ENCODE measurements at places on chromosomes 16 and 17.
A peak's percentile ranks its signal among the peaks of the same experiment; 100 is the strongest.

- DNase-seq, result peak; percentile 84
Measured at GRCh38 chr16:72937916-72938794, 109.8 kb downstream of the ZFHX3 start.

GRCh38 chr17:29597361-29598172 lies 4.6 kb downstream of the ANKRD13B start:
- peak; percentile 94 for DNase-seq

GRCh38 chr16:89691986-89692569 lies 5.6 kb downstream of the CDK10 start:
- no peak for DNase-seq

DNA sequence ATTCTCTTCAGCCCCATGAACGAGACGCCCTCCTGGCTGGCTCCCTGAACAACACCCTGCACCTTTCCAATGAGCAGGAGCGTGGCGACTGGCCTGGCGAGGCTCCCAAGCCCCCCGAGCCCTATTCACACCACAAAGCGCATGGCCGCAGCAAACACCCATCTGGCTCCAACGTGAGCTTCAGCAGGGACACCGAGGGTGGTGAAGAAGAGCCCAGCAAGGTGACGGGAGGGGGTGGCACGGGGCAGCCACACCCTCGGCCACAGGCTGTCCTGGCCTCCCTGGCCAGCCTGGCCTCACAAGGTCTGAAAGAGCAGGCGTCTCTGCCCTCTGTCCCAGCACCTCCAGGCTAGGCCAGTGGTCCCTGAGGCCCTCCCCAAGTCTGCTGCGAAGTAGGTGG lies 23.7 kb downstream of the CASKIN2 start:
- DNase-seq, result no peak

- DNase-seq, result no peak
Measured at GRCh38 chr17:27218041-27218440, 75.9 kb upstream of the WSB1 start.

DNA sequence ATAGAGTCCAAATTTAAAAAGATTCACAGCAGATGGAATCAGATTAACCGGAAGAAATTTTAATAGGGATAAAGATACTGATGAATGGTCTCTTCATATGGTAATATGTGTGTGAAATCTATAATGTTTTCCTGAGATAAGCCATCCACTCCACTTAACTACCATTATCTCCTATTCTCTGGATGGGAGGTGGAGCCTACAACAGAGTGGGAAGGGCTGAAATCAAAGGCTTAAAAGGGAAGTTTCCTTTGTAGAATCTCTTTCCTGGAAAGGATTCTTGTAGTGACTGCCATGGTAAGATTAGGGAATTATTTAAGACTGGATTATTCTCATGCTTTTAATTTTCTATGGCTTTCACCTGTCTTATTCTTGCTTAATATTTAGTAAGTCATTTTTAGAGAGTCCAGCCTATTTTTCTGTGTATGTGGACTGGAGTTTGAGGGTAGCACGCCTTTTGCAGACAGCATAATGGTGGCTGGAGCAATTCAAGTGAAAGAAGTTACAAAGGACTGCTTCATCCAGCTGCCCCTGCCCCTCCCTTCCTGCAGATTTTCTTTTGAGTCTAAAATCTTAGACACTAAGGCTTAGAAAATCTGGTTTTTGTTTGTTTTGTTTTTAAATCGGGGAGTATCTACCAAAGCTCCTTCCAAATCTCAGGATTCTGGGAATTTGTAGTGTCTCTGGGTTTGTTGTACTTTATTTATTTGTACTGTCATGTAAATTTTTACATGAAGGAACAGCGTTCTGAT lies 26.5 kb downstream of the KAT7 start:
- DNase-seq, result no peak

GRCh38 chr16:11377154-11377553 lies 31.9 kb downstream of the RMI2 start:
- DNase-seq, result no peak

DNA sequence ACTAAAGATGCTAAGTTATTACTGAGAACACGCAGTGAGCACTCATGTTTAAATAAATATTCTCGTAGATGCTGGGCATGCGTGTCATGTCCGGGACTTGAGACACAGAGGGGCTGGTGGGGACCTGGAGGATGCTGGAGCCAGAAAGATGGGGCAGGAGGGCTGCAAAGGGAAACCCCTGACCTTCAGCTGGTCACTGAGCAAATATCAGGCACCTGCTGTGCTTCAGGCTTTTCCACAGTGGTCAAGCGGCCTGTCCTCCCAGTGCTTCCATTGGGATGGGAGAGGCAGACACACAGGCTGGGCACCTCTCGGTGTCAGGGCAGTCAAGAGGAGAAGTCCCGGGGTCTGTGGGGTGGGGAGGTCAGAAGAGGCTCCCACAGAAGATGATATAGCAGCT lies 211.4 kb downstream of the GSG1L start:
- no peak for DNase-seq

GRCh38 chr16:76653390-76654026 lies 376.3 kb downstream of the CNTNAP4 start:
- DNase-seq, result peak; percentile 99

- no peak for DNase-seq
Measured at GRCh38 chr16:86614699-86615098, 36.4 kb downstream of the FOXL1 start.

DNA sequence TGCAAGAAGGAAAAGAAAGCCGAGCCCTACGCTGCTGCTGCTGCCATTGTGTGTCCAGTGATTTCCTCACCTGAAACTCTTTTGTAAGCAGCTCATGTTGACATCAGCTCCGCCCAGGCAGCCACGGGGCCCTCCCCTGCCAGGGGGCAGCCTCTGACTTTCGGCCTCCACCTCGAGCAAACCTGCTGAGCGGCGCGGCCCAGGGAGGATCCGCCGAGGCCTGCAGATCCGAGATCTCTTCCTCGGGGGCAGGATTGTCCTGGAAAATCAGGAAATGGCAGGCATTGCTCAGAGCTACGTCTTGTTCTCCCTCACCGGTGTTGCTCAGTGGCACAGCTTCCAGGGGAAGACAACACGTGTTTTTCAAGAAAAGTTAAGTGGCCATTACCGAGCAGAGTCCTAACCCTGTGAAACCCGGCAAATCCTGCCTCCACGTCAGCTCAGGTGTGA lies 35.6 kb upstream of the ZNF750 start:
- DNase-seq, result no peak

GRCh38 chr17:14737984-14738651 lies 437.2 kb downstream of the HS3ST3B1 start:
- no peak for DNase-seq

DNA sequence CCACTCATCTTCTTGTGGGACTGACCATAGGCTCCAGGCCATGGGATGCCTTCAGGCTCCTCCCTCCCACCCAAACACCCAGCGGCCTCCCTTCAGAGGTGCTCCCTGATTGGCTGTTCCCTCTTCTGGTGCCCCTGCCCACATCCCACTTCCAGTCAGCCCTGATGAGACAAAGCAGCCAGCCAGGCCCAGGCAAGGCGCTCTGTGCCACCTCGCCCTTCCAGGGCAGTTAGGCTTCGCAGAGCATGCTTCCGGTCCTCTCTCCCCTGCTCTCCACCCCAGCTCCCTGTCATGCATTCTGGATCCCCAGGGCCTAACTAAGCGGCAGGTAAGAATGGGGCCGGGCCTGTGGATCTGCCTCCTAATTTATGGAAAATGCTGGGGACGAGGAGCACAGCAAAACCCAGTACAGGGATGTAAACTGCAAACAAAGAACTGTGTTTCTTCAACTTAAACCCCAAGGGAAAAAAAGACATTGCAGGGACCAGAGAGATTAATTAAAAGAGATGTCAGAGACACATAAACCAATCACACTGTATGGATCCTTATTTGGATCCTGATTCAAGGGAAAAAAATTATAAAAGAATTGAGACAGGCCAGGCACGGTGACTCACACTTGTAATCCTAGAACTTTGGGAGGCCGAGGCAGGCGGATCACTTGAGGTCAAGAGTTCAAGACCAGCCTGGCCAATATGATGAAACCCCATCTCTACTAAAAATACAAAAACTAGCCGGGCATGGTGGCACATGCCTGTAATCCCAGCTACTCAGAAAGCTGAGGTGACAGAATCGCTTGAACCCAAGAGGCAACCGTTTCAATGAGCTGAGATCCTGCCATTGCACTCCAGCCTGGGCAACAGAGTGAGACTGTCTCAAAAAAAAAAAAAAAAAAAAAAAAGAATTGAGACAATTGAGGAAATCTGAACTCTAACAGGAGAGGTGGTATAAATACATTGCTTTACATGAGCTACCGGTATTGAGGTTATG lies 26.0 kb downstream of the ZDHHC7 start:
- no peak for DNase-seq

- no peak for DNase-seq
Measured at GRCh38 chr17:50939795-50940684, 73.9 kb upstream of the TOB1 start.

DNA sequence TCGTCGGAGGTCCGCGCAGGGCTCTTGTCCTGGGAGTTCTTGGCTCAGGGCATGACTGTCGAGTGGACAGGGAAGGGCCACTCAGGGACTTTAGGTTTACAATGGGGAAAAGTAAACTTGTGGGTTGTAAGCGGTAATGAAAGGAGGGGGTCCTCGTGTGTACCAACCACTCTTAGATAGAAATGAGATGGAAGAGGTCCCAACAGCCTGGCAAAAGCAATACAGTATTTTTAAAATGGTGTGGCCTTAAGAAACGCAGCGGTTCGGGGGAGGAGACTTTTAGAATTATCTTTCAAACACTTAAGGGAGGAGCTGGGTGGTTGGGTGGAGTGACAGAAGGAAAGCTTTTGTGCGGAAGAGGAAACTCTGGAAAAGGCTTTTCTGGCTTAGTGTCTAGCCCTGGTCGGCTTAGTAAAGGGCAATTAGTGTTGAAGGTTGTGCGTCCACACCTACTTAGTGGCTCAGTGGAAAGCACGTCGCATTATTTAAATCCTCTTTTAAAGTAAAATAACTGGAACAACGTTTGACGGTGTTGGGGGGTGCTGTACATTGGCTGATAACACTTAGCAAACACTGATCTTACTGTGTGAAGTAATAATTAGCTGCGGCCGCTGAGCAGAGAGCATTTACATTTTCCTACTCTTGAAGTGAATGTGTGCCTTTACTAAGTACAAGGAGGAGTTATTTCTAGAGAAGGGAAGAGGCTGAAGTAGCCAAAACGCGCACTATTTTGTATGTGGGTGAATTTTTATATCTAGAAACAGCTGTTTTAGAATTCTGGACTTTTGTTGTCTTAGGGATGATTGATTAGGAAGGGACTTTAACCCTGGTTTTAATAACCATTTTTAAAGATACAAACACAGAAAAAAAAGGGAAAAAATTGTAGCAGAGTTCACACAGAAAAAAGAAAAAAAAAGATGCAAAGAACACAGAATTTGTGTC lies 1.0 kb downstream of the WSB1 start:
- DNase-seq, result peak; percentile 66

GRCh38 chr16:50673496-50674275 lies 7.4 kb downstream of the SNX20 start:
- no peak for DNase-seq

GRCh38 chr16:17370731-17371285 lies 100.0 kb downstream of the XYLT1 start:
- DNase-seq, result no peak

GRCh38 chr17:70270554-70270953 lies 101.2 kb downstream of the KCNJ2 start:
- no peak for DNase-seq

- DNase-seq, result no peak
Measured at GRCh38 chr17:288802-289356, 63.7 kb downstream of the RPH3AL start.

DNA sequence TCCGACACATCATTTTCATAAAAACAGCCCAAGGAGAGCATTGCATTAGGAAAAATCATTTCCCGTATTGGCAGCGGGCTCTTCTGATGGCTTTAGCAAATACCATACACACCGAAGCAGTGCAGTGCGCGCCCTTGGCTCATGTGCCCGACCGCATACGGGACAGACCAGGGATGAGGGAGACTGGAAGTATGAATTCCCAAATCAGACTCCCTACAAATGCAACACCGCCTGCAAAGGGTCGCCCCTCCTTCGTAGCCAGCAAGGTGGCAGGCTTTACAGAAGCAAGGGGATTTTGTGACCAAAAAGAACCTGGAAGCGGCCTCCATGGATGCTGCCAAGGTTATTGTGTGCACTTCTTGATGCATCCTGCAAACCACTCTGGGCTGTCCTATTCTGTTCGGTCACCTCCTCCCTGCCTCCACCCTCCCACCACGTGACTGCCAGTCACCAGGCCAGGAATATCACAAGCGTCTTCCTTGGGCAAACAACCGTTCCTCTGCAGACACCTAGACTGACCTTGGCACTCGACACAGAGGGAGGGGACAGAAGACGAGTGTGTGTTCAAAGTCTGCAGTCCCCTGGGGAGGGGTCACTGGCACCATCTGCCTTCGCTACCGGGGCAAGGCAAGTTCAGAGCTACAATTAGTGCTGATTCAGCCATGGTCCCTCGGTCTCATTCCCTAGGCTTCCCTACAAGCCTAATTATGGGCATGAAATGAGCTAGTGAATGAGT lies 460.4 kb downstream of the SLC39A11 start:
- peak; percentile 16 for DNase-seq

DNA sequence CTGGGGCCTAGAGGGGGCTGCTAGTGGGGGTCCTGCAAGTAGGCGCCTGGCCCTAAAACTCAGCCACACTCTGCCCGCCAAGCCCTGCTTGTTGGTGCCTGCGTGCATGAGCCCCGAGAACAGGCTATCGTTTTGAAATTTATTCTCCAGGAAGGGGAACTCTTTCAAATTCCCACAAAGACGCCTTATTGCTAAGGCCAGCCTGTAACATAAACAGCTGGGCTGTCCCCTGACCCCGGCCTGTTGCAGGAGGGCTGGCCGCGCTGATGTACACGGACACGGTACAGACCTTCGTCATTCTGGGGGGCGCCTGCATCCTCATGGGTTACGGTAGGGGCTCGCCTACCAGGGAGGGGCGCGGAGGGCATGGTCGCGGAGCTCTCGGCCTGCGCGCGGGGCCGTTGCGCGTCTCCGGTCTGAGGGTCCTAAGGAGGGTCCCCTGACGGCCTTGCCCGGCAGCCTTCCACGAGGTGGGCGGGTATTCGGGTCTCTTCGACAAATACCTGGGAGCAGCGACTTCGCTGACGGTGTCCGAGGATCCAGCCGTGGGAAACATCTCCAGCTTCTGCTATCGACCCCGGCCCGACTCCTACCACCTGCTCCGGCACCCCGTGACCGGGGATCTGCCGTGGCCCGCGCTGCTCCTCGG lies 4.3 kb downstream of the SLC5A2 start:
- no peak for DNase-seq

DNA sequence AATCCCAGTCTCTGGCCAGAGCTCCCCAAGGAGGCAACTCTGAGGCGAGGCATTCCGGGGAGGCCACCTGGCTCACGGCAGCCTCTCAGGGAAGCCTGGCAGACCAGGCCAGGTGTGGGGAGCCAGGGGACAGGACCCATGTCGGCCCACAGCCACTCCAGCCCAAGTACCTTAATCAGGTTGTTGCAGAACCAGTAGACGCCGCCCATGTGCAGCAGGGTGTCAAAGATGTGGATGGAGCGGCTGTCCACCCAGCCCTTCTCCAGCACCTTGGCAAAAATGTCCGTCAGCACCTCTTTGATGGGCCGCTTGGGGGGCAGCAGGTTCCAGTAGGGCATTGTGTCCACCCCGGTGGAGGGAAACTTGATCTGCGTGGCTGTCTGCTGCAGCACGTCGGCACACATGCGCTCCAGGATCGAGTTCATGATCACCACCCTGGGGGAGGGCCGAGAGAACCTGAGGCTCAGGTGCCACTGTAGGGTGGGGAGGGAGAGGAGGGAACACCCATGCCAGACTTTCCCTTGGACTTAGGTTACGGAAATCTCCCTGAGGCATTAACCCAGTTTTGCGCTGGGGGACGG lies 7.8 kb downstream of the CSF3 start:
- no peak for DNase-seq

- peak; percentile 96 for DNase-seq
Measured at GRCh38 chr17:50079334-50080095, 15.6 kb upstream of the PDK2 start.
